GM12892 (cell line): ENCODE measurements at places on chromosomes 7 and 10.

DNA sequence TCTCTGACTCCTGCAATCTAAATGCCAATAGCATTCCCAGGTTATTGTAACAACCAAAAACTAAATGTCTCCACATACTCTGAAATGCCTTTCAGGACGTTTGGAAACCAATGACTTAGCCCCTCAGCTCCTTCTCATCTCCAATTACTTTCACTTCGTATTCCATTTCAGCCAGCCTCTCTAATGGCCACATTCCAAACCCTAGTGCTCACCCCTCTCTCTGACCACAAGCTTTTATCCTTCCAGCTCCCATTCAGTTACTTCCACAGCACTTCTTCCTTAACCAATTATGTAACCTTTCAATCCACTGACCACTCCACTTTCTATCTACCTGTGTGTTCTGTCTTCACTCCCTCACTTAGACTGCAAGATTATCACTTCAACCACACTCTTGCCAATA is 4.3 kb downstream of the NOC3L start:
- DNase-seq = no peak

GRCh38 chr7:130891254-130892094 is 157.5 kb upstream of the KLF14 start:
- DNase-seq = no peak

- no peak for DNase-seq
Measured at GRCh38 chr7:113175525-113176104, 57.3 kb upstream of the SMIM30 start.

GRCh38 chr7:151088856-151089699 is 2.8 kb downstream of the AGAP3 start:
- DNase-seq = no peak

GRCh38 chr7:46197785-46198540 is 276.9 kb upstream of the IGFBP3 start:
- DNase-seq = no peak

DNA sequence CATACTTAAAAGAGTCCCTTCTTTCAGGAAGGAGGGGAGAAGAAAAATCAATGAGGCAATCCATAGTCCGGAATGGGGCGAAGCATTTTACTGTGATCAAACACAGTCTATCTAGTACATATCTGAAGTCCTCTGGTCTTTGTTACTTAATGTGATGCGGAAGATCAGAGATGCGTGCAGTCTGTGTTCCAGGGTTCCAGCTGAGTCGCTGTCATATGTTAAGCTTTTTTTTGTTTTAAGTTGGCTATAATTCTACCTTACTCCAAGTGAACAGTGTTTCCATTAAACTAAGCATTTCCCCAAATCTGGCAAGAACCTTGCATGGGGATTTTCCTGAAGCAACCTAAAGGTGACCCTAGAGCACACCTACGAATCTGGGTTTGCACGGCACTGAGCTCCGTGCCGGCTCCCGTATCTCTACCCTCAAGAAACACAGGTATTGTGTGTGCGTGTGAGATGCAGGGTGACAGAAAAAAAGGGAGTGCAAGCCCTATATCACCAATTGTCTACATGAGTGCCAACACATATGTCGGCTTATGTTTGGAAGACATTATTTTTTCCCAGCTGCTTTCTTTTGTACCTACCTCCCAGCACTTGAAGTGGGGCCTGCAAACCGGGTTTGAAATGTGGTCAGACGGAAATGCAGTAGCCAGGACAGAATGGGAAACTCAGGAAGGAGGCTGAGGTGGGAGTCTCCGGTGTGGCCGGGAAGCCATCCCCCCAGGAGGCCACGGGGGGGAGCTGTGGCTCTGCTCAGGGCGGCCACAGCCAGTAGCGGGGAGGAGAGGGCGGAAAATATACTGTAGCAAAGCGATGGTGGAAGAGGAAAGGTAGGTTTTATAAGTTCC is 435.8 kb upstream of the MGMT start:
- DNase-seq = peak; percentile 44
